ENCODE measurements at places on chromosomes 12 and 14.

GRCh38 chr14:55976219-55976618, 142.0 kb upstream of the PELI2 start:
- no peak for DNase-seq

GRCh38 chr12:5138845-5139244, 95.2 kb downstream of the KCNA5 start:
- DNase-seq = no peak

- no peak for DNase-seq
Observed at GRCh38 chr12:58419905-58420304, 478.5 kb downstream of the ATP23 start.

DNA sequence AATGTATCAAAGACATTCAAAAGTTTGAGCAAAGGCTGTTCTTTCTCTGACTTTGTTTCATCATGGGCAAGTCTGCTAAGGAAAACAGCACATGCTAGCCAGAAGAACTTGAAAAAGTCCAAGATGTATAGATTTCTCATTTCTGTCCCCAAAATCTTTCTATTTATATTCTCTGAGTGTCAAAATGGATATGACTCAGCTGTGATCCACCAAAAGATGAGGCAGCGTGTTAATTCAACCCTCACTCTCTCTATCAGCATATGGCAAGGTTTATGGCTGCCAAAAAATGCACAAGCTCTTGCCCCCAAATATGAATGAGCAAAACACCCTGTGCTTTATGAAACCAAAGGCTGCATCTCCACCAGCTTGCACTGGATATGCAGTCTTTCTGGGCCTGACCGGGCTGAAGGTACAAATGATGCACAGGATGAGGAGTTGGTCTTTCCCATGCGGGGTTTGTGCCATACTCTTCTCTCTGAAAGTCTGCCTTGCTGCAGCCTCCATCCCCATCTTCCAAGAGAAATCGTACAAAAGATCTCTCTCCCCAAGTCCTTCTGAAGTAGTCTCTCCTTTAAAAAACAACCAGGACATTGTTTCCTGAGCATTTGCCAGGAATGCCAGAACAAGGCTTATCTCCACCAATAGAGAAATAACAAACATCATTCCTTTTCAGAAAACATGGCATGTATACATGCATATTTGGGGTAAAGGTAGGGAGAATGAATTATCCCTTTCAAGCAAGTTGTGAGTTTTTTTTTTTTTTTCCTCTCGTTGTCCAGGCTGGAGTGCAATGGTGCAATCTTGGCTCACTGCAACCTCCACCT, 203.4 kb downstream of the TMX1 start:
- DNase-seq = no peak

- no peak for DNase-seq
Observed at GRCh38 chr14:91929700-91930099, 17.8 kb downstream of the FBLN5 start.

DNA sequence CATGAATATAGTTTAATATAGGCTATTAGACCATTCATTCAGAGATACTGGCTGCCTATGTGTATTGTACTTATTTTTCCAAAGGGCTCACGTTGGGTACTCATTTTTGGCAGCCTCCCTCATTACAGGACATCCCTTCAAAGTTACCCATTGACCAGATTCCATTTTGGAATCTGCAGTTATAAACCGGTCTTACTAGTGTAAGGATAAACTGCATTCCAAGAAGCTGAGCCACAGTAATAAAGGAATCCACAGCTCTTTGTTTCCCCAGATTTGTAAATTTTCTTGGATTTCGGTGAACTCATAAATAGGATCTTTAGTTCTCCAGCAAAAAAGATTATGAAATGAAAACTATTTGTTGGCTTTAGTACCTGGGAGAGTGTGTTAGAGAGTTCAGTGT, 18.9 kb upstream of the CFL2 start:
- DNase-seq = no peak

DNA sequence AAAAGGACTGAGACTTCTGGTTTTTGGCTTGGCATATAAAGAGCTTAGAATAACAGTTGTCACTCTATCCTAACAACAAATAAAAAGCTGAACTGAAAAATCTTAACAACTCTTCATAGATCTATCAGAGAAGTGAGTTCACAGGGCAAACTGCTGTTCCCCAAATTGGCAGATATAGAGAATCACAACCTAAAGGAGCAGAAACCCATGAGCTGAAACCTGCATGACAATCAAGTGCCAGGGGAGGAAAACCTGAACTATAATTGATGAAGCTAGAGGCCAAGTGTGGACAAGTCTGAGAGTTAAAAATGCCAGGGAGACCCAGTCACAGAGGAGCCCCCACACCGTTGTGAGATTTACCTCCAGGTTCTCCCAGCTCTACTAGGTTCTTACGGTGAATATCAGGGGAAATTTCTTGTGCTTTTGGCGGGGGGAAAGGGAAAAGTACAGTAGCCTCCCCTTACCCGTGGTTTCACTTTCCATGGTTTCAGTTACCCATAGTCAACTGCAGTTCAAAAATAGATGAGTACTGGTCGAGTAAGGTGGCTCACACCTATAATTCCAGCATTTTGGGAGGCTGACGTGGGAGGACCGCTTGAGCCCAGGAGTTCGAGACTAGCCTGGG, 53.9 kb downstream of the ATF7 start:
- DNase-seq = no peak

DNA sequence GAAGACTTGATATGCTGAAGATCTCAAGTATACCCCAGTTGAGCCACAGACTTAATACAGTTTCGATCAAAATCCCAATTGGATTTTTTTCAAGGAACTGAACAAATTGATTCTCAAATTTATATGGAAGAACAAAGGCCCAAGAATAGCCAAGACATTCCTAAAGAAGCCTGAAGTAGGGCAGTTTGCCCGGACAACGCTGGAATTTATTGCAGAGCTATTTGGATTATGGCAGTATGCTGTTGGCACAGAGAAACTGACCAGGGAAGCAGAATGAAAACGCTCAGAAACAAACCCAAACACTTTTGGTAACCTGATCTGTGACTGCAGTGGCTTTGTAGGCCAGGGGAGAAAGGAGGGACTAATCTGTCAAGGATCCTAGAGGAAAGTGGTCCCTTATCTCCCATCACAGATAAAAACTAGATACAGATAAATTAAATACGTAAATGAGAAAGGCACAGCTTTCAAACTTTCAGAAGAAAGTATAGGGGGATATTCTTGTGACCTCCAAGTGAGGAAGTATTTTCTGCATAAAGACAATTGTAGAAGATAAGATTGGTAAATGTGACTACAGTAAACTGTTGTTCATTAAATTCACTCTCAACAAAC, 35.9 kb upstream of the GSC start:
- DNase-seq = no peak

GRCh38 chr12:42296503-42297109, 29.3 kb downstream of the ZCRB1 start:
- DNase-seq = peak; percentile 54

DNA sequence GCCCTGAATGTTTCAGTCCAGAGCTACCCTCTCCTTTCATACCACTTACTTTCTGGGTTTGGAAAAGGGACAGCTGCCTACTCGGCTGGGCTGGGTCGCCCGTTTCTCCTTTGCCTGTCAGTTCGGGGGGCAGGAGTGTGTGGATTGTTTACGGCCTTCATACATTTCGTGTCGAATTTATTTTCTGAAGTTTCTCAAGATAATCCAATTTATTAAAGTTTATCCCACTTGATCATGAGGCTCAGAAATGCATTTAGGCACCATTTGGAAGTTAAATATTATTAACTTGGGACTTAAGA, 608 bp downstream of the ZNF410 start:
- no peak for DNase-seq

DNA sequence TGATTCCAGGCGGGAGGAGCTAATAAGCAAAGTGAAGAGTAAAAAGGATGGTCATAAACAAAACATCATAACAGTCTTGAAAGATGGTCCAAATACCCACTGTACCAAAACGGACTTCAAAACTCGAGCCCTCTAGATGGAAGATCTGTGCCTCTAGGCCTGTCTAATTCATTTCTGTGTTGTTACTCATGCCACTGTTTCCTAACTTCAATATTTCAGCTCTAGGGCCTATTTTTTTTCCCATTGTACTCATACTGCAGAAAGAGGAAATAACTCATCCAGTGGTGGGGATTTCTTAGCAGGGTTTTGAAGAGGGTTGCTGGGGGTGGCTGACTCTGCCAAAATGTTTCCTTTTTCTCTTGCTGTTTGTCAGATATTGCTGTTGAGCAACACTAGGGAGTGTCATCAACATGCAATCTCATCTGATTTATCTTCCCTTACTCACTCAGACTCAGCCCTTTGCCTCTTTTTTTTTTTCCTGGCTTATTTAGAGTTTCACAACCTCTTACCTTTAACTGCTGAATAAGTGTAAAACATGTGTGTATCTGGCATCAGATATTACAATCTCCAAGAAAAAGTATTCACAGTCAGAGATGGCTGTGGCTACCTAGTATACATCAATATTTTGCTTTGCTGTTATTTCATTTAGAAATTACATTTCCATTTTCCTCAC, 189.6 kb downstream of the DUSP6 start:
- no peak for DNase-seq

DNA sequence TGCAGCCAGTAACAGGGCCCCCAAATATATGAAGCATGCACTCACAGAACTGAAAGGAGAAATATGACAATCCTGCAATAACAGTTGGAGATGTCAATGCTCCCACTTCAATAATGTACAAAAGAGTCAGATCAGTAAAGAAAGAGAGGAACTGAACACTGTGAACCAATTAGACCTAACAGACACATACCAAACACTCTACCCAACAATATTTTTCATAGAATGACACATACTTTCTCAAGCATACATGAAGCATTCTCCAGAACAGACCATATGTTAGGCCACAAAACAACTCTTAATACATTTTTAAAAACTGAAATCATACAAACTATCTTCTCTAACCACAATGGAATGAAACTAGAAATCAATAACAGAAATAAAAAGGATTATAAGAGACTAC, 80.2 kb downstream of the ELK3 start:
- no peak for DNase-seq

- DNase-seq = no peak
Observed at GRCh38 chr14:21091821-21092272, 6.6 kb downstream of the ZNF219 start.

DNA sequence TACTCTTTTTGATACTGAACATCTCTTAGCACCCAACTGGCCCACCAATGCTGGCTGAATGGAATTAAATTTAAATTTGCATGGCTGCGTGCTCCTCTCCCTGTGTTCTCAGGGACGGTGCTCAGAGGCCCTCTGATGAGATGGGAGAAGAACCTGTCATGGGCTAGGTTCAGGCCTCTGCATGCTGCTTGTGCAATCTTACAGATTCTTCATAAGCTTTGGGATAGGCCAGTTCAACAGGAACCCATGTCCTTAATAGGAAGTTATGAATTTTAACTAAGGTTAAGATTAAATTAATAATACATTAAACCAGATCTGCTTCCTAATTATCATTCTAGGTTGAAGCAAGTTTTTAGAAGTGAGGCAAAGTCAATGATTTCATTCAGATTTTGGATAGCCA, 119.7 kb upstream of the LRIG3 start:
- DNase-seq = no peak

- DNase-seq = no peak
Observed at GRCh38 chr12:95380997-95381786, 92.8 kb upstream of the METAP2 start.

DNA sequence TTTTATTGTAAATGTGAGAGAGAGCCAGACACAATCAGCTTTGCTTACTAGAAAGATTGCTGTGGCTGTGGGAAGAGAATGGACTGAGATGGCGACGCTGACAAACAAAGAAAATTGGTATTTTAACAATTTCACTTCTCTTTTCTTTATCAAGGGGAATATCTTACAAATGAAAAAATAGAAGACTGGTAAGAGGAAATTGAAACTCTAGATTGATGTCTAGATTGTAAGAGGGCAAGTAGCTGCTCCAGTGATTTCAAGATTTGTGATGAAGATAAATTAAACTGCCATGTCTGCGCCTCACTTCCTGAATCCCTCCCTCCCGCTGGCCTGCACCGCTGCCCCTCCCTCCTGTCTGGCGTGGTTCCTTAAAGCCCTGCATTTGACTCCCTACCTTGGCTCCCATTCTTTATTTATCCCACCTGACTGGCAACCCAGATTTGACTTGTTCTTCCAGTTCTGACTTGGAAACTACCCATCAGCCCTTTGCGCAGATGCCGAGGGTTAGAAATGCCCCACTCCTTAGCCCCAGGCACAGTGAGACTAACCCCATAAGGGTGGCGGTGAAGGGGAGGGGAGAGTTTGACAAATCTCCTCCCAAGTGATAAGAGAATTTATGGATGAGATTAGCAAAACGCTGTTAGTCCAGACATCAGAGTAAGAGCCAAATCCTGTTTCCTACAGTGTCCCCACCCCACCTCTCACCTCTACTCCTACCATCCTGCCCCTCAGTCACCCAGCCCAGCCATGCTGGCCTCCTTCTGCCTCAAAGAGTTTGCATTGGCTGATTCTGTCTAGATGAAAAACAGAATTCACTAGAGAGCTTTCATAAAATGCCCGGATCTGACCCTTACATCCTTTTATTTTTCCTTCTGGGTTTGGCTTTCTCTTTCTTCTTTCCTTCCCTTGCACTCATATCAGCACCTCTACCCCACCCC, 125.3 kb upstream of the ATF7IP start:
- DNase-seq = no peak

DNA sequence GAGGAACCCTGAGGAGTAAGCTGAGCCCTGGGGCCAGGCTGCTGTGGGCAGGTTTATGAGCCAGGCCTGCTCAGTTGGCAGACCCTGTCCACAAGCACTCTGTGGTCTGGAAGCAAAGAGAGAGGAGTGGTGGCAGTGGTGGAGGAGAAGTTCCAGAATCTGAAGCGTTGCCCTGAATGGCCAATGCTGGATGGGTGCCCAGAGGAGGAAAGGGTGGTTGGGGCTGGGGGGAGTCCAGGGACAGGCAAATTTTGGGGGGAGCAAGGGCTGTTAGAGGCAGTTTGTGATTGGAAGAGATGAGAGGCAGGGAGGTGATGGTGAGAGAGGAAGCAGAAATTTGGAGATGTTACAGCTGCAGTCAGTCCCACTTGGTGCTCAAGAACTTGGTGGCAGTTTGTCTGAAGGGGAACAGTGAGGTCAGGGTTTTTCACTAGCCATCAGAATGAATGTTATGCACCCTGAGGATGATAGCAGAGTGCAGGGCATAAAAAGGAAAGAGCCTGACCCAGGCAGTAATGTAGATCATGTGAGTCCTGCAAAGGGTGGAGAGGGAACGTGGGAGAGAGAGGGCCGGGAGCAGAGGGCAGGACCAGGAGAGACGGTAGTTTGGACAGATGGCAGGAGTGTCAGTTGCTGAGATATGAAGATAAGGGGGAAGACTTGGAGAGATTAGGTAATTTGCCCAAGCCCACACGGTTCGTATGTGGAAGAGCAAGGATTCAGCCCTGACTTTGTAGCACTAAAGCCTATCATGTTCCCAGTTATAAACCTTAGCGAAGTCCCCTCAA, 51.2 kb downstream of the GALNT8 start:
- DNase-seq = no peak
